ENCODE measurements at places on chromosomes 13 and 19. TPM values are rescaled to one million over a fixed set of nuclear protein-coding genes. Genes with fewer than 3 reads are reported as not detected.

The TNNT1 gene
- total RNA-seq: 151 TPM

The SLC25A41 gene
- total RNA-seq: 0.24 TPM

The APOC4 gene
- total RNA-seq: not detected

The ZNF223 gene
- 2.8 TPM for total RNA-seq

The ZNF135 gene
- not detected for total RNA-seq

The ZFR2 gene
- 0.48 TPM for total RNA-seq

The ZNF350 gene
- total RNA-seq: 4.3 TPM

The RYR1 gene
- total RNA-seq: 5.4 TPM

The PEPD gene
- 127 TPM for total RNA-seq

The TJP3 gene
- total RNA-seq: 0.73 TPM

The CHST8 gene
- 0.15 TPM for total RNA-seq

The ZNF224 gene
- total RNA-seq: 8.8 TPM

The RGCC gene
- total RNA-seq: 1.5 TPM

The GFY gene
- 0.14 TPM for total RNA-seq

The ZNF701 gene
- total RNA-seq: 0.18 TPM

The PABPC3 gene
- total RNA-seq: 0.14 TPM

The KCTD4 gene
- not detected for total RNA-seq
